ENCODE measurements at places on chromosomes 5 and 9.

- DNase-seq, result no peak
Observed at GRCh38 chr9:27431543-27432147, 92.4 kb upstream of the IFNK start.

- DNase-seq, result no peak
Observed at GRCh38 chr5:178832618-178833201, 27.0 kb upstream of the ZNF354B start.

DNA sequence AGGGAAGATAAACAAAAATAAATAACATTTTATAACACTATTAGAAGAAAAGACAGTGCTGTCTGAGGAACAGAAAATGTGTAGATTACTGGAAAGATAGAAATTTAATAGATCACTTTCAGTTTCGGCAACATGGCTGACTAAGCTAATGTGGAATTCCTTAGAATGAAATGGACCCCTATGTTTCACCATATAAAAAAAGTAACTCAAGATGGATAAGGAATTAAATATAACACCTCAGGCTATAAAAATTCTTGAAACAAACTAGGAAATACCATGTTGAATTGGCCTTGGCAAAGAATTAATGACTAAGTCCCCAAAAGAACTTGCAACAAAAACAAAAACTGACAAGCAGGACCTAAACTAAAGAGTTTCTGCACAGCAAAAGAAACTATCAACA lies 558.3 kb downstream of the CHSY3 start:
- no peak for DNase-seq

DNA sequence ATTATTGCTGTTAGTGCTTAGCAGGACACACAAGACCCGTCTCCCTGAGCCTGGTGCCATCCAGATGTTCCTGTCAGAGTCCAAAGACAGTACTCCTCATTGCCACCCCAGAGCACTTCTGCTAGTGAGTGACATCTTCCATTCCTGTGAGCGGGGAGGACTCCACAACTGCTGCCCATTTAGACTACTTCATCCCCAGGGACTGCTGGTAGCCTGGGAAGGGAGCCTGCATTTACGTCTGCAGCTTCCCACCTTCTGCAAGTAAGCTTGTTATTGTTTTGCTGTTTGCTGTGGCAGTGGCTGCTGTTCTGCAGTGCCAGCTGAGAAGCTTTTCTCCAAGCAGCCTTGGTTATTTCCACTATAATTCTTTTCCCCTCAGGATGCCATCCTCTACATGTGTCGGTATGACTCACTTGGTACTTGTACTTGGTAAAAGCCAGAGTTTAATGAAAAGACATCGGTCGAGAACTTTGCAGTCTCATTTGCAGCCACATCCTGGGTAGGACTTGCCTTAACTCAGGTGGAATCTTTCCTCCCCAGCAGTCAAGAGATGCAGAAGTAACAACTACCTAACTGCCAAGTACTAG lies 10.6 kb upstream of the MAP1B start:
- no peak for DNase-seq

- peak; percentile 14 for DNase-seq
Observed at GRCh38 chr9:38621434-38622287, 1.3 kb upstream of the ANKRD18A start.

DNA sequence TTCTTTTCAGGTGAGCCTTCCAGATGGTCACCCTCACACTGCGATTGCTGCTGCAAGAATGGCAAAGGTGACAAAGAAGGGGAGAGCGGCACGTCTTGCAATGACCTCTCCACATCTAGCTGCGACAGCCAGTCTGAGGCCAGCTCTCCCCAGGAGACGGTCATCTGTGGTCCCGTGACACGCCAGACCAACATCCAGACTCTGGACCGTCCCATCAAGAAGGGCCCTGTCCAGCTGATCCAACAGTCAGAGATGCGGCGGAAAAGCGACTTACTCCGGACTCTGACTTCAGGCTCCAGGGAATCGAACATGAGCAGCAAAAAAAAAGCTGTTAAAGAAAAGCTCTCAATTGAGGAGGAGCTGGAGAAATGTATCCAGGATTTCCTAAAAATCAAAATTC lies 303.0 kb downstream of the KCTD16 start:
- DNase-seq, result no peak

DNA sequence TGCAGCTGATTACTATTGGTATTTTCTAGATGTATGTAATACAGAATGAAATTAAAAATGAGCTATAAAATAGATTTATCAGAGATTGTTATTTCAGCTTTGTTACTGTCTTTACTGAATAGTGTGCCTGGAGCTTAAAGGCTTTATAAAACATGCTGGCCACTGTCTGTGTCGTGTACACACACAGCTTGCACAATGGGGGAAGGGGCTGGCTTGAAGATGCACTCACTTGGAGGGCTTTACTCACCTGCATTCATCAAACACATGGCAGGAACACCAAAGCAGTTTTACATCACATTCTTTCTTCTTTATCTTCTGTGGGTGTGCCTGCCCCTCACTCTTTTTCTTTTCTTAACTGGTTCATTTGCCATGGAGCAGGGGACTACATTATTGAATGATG lies 60.9 kb downstream of the TLE4 start:
- DNase-seq, result no peak

GRCh38 chr5:83522446-83522845 lies 50.9 kb downstream of the VCAN start:
- no peak for DNase-seq

GRCh38 chr5:72407541-72407940 lies 87.4 kb downstream of the PTCD2 start:
- DNase-seq, result no peak

- DNase-seq, result no peak
Observed at GRCh38 chr9:35847792-35848572, 19.0 kb downstream of the TMEM8B start.

DNA sequence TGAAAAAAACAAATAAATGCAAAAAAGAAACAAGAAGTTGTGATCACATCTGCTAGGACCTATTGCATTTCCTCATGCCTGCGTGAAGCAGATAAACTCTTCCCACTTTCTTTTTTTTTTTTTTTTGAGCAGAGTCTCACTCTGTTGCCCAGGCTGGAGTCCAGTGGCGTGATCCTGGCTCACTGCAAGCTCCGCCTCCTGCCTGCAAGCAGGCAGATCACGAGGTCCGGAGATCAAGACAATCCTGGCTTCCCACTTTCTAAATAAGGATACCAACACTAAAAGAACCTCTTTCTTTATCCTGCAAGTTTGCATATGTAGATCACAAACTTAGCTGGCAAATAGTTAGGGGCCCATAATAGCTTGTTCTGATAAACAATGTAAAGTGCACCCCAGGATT lies 128.6 kb downstream of the ASTN2 start:
- no peak for DNase-seq

GRCh38 chr9:131500939-131501541 lies 1.7 kb upstream of the POMT1 start:
- DNase-seq, result no peak

DNA sequence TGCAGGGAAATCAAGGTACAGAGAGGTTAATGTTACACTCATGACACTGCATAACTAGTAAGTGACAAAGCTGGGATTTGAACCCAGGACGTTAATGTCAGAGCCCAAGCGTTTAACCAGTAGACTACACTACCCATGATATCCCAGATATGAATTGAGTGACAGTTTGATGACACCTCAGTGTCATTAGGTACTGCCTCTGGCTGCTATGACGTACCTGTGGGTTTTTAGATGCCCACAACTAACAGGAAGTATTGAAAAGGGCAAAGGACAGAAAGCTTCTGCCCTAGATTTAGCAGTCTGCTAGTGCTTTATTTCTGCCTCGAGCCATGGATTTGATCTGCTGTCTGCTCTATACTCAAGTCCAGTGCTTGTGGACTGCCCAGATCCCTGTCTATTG lies 56.2 kb downstream of the GLRA1 start:
- no peak for DNase-seq

DNA sequence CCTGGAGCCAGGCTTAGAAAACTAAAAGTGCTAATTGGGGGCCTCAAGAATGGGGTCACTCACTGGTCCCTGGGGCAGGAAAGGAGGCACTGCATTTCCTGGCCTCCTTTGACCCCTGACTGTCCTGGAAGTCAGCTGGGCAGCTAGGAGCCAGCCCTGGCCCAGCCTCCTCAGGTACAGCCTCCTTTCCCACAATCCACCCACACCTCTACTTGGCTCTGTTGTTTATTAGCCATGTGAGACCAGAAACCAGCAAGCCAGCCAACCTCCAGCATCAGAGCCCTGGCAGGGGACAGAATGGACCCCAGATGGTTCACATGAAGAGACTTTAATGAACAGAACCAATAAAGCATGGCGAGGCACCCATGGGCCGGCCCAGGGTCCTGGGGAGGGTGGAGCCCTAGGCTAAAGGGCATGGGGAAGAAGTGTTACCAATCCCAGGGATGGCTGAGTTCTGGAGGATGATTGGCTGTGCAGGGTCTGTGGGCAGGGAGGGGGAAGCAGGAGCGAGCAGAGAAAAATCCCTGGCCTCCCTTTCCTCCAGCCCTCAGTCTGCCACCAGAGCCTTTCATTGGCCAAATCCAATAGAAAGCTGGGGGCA lies 55.3 kb upstream of the ANGPTL2 start:
- no peak for DNase-seq

DNA sequence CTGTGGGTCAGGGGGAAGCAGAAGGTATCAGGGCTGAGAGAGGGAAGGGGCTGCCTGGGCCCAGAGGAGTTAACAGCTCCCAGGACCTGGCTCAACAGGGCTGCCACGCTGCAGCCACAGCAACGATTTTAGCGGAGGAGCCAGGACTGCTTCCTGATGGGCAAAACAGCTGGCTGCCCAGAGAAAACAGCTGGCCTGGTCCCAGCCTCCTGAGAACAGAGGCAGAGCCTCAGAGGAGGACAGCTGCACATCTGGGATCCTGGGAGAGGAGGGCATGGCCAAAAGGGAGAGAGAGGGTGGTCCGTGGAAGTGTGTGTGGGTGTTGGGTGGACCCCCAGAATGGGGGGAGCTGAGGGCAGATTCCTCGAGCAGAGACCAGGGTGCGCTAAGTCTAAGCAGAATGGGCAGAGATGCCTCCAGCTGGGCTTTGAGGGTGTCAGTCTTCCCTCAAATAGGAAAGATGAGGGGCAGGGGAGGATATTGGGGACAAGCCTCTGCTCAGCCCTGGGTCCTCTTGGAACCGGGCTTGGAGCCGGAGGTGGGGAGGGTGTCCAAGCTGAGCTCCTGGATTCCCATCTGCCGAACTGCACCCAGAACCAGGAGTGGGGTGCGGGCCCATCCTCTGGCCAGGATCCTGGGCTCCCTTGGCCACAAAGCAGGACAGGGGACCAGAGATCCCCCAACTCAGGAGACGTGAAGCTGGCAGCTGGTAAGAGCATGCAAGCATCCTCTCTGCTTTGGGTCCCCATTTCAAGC lies 9.1 kb upstream of the CERCAM start:
- DNase-seq, result no peak

- no peak for DNase-seq
Observed at GRCh38 chr9:21552244-21553170, 70.4 kb upstream of the IFNE start.

- peak; percentile 40 for DNase-seq
Observed at GRCh38 chr5:141508798-141509611, 20.1 kb downstream of the PCDHGC5 start.

DNA sequence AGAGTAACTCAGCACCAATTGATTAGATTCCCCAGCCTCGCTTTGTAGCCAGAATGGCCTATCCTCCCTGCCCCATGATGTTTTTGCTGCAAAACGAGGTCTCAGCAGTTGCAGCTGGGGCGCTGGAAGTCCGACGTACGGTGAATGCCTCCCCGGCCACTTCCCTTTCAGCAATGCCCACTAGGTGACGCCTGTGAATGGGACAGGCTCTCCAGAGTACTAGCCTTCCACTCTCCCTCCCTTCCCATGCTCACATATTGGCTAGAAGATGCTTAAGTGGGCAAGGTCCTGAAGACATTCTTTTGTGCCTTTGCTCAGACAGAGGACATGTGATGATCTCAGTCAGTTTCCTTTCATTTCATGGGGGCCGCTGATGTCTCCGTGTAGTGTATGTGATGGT lies 50.8 kb downstream of the DMRT2 start:
- peak; percentile 38 for DNase-seq

DNA sequence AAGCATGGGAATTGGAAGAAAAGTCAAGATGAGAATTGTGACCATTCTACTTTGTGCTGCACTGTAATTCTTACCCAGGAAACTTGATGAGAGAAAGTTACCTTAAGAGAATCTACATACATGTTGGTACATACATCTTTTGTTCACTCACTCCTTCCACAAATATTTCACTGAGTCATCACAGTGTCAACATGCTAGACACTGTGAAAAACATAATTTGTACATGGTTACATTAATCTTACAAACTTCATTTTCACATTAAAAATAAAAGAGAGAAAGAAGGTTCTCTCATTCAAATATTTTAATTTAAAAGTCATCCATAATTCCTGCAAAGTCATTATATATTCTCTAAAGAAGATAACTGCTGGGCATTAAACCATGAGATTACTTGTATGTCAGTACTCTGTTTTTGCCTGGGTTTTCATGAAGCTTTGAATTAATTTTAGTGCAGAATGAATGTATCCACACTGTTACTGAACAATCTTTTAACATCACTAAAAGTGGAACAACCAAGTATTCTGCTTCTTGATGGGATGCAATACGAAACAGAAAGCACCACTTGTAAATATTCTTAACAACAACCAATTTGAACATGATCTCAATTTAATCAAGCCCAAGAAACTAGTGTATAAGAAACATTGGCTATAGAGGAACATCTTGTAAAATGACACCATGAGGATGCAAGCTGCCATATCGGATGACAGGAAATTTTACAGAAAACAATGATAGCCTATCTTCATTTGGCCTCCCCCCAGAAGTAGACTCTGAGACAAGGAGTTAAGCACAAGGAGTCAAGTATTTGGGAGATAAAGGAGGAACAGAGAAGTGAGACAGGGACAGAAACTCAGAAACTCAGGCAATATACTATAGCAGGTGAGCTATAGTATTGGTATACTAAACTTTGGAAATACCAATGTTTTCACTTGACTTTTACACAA lies 28.4 kb downstream of the ERP44 start:
- no peak for DNase-seq

GRCh38 chr5:52661903-52662595 lies 125.7 kb upstream of the ITGA1 start:
- no peak for DNase-seq

DNA sequence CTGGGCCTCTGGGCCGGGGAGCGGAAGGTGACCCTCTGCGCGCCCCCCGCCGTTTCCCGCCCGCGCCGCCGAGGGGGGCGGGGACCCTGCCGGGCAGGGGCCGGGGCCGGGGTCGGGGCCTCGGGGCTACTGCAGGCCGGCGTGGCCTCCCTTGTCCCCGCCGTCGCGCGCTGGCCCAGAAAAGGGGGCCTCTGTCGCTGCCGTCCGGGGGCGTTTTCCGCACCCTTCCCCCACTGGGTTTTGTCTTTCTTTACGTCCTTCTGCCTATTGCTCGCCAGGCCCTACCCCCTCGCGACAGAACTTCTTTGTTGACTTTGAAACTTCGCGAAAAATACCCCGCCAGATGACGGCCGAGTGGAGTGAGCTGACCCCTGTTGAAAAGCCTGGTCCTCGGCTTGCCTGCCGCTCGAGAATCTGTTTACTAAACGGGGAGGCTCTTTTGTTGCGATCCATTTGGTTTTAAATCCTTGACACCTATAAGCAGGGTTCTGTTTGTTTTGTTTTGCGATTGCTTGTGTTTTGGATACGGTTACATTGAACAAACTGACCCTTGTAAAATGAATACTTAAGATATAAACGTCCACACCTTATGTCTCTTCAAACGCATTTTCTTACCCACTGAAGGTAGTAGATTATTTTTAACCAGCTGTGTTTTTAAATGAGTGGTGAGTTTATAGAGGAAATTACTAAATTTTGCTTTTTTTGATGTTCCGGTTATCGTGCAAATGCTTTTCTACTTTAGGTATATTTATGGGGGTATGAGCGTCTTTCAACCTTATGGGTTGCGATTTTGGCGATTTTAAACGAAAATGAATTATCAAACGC lies 765 bp downstream of the MARCHF6 start:
- DNase-seq, result no peak

- DNase-seq, result no peak
Observed at GRCh38 chr9:130040984-130041647, 1.9 kb downstream of the FNBP1 start.
